Breast epithelium (tissue), 4 donors: ENCODE measurements at places on chromosomes 5 and 9. TPM values are rescaled to one million over a fixed set of nuclear protein-coding genes. Genes with fewer than 3 reads are reported as not detected.
A peak's percentile ranks its signal among the peaks of the same experiment; 100 is the strongest.

The SERF1A gene
- total RNA-seq: 6.3 TPM

DNA sequence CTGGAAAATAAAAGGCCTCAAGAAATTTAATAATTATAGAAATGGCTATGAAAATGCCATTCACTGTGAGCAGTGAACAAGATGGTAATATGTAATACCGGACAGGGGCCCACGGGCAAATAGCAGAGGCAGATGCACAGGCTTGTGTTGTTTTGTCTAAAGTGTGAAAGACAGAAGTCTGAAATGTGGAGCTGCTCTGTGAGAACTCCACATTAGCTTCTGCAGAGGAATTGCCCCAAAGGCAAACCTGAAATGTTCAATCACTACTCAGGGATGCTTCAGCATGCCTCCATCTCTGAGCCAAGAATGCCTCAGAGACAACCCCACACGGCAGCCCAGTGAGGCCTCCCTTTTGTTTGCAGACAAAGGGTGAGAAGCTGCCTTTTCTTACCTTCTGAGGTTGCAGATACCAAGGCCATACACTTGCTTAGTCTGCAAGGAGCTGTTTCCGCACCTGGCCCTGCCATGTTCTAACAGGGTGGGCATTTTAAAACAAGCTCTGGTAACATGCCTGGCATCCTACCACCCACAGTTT lies 124.3 kb upstream of the CXCL14 start:
- no peak overlapping the region for H3K27ac ChIP-seq
- no peak for DNase-seq
- no peaks in the 10 kb centered on the region for H3K36me3 ChIP-seq
- H3K4me1 ChIP-seq: no peaks in the 10 kb centered on the region
- no peaks in the 10 kb centered on the region for H3K27me3 ChIP-seq

GRCh38 chr5:73654171-73654811 lies 28.3 kb downstream of the ARHGEF28 start:
- H3K4me1 ChIP-seq: no peaks in the 10 kb centered on the region
- H3K27me3 ChIP-seq: no peaks in the 10 kb centered on the region
- H3K4me3 ChIP-seq: no peak overlapping the region
- DNase-seq: no peak

- no peak for DNase-seq
- no peaks in the 10 kb centered on the region for H3K27me3 ChIP-seq
- H3K4me1 ChIP-seq: no peaks in the 10 kb centered on the region
- H3K27ac ChIP-seq: peak overlapping the region; percentile 78
- no peak overlapping the region for H3K4me3 ChIP-seq
Observed at GRCh38 chr9:81599837-81600236, 89.5 kb downstream of the TLE1 start.

The CCDC171 gene
- 8.8 TPM for total RNA-seq

The LVRN gene
- 3.3 TPM for total RNA-seq

DNA sequence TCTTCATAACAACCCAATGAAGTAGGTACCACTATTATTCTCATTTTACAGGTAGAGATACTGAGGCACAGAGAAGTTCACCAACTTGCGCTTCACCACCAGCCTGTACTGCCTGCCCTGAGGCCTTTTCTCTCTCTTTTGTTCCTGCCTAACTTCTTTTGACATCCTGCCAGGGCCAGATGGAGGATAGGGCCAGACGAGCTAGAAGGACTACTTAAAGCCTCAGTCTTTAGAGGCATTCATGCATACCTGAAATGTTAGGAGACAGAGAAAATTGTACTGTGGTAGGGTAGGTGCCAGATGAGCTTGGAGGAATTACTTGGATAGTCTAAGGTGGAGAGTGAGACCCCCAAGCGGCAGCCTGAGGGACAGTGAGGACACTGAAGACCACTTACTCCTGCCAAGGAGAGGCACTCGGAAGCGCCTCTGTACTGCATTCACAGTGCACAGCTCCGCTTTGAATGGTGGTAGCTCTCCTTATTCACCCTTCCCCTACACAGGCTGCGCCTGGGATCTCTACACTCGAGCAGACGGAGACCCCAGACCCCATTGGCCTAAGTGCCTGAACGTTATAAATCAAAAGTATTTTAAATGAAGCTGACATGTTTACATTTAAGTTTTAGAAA lies 6.2 kb upstream of the ORM1 start:
- DNase-seq: no peak
- no peaks in the 10 kb centered on the region for H3K4me1 ChIP-seq
- H3K27me3 ChIP-seq: no peaks in the 10 kb centered on the region
- H3K36me3 ChIP-seq: no peaks in the 10 kb centered on the region

The GGTA1 gene
- total RNA-seq: 29.6 TPM

DNA sequence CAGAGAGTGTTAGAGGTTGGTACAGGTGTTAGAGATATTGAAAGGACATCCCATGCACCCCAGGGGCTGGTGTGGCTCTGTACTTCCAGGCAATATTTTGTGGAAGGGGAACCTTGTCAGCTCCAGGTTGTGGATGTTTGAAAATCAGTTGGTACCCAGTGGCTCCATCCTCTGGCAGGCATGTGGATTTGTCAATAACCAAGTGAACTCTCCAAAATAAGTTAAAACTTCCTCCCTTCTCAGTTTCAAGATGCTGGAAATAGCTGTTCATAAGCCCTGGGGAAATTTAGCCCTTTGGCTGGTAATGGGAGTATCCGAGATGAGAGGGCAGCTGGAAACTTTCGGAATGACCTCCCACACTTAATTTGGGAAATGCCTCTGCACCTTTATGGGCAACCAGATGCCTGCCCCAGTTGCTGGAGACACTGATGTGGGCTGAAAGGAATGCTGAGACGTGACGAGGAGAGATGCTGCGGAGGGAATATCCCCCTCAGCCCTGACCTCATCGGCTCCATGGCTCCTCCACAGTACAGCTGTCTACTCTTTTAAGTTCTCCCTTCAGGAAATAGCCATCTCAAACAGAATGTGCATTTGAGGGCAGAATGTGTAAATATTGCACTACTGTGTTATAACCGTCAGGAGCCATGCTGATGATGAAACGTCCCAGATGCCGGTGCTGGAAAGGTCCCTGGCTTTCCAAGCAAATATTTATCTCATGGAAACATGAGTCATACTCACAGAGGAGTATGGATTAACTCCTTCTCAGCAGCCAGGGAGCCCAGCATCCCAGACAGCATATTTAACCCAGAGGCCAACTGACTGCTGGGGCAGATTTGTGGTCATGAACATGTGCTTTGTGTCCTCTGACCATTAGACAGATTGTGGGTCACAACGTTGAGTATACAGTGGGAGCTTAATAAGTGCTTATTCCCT lies 29.5 kb downstream of the TGFBI start:
- H3K27me3 ChIP-seq: no peaks in the 10 kb centered on the region
- H3K36me3 ChIP-seq: no peaks in the 10 kb centered on the region
- H3K4me3 ChIP-seq: no peak overlapping the region
- no peaks in the 10 kb centered on the region for H3K4me1 ChIP-seq
- peak; percentile 43 for DNase-seq

GRCh38 chr9:128127990-128128835 lies 684 bp upstream of the PTGES2 start:
- no peaks in the 10 kb centered on the region for H3K36me3 ChIP-seq
- peaks cover 4% of the 10 kb centered on the region for H3K4me1 ChIP-seq
- peak overlapping the region; percentile 96 for H3K27ac ChIP-seq
- peak overlapping the region; percentile 92 for H3K4me3 ChIP-seq
- DNase-seq: peak; percentile 79

DNA sequence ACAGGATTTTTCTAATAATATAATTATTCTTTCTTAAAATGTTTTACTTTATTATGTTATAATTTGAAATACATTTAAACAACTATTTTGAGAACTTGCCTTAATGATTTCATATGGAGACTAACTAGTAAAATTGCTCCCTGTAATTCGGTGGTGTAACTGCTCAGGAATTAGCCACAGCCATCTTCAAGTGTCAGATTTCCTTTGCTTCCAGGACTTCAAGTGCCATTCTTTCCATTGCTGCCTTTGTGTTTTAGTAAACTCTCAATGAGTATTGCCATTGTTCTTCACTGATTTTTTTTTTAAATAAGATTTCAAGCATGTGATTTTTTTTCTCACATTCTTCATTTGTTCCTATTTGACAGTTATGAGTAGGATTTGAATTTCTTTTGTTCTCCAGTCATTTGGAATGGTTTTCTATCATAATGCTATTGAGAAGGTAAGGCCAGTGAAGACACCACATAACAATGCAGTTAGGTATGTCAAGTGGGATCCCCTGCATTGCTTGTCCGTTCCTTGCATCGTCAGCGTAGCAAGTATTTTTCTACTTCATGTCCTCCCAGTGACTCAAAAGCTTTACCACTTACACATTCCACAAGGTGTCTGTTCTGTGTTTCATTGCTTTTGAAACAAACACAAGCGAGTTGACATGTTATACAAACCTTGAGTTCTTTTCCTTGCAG lies 83.7 kb downstream of the LNPEP start:
- no peak overlapping the region for H3K27ac ChIP-seq
- DNase-seq: no peak

The ADAMTS12 gene
- 4.4 TPM for total RNA-seq

The ECM2 gene
- 92.2 TPM for total RNA-seq

- H3K4me1 ChIP-seq: no peaks in the 10 kb centered on the region
- H3K4me3 ChIP-seq: no peak overlapping the region
- H3K36me3 ChIP-seq: no peaks in the 10 kb centered on the region
Observed at GRCh38 chr9:135878528-135879236, 28.7 kb downstream of the CAMSAP1 start.

The IL9 gene
- total RNA-seq: not detected

GRCh38 chr9:130265431-130266235 lies at the start of gene HMCN2:
Gene HMCN2 (plus strand): TSS chr9:130265760. CDS start chr9:130265879, 119 bp downstream.
- peaks cover 37% of the 10 kb centered on the region for H3K27me3 ChIP-seq
- peaks cover 9% of the 10 kb centered on the region for H3K4me1 ChIP-seq

DNA sequence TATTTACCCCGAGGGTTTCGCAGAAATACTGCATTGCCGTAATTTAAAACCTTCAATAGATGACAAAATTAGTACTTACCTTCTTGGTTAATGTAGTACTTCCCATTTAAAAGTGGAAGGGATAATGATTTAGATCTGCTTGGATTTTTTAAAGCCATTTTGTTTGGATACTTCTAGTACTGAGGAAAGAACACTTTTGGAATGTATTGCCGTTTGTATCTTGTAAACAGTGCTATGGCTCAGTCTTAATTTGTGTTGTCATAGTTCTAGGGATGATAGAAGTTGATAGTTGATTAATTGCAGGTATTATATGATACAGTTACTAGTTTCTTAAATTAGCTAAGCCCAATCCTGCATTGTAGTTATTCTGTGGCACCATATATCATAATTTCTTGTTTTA lies 33.1 kb downstream of the TNPO1 start:
- no peaks in the 10 kb centered on the region for H3K4me1 ChIP-seq
- H3K27ac ChIP-seq: peak overlapping the region; percentile 92
- peak overlapping the region; percentile 88 for H3K4me3 ChIP-seq
- H3K36me3 ChIP-seq: no peaks in the 10 kb centered on the region

DNA sequence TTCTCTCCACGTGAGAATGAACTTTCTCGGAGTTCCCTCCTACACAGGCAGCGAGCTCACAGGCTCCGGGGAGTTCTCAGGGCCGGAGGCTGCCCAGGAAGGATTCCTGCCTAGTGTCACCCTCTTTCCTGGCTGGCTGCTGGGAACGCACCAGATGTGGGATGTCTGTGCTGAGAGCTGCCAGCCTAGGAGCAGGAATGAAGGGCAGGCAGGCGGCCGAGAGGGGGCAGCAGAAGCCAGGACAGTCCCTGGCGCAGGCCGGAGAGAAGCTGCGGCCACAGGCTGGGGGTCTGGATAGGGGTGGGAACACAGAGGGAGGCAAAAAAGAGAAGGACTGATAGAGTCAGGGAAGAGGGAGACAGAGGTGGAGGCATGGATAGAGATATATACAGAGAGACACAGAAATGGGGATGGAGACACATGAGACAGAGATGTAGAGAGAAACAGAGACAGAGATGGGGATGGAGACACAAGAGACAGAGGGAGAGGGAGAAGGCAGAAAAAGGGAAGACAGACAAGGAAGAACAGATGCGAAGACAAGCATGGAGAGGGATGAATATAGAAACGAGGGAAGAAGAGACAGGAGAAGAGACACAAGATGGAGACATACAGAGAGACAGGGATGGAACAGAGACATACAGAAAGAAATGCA lies 25.3 kb upstream of the ENHO start:
- H3K27me3 ChIP-seq: no peaks in the 10 kb centered on the region
- no peaks in the 10 kb centered on the region for H3K4me1 ChIP-seq
- DNase-seq: peak; percentile 56
- no peak overlapping the region for H3K27ac ChIP-seq
- no peak overlapping the region for H3K4me3 ChIP-seq

GRCh38 chr5:134132372-134133187 lies 18.1 kb downstream of the TCF7 start:
- H3K36me3 ChIP-seq: no peaks in the 10 kb centered on the region
- DNase-seq: no peak
- no peaks in the 10 kb centered on the region for H3K27me3 ChIP-seq
- H3K4me1 ChIP-seq: peaks cover 5% of the 10 kb centered on the region
- H3K4me3 ChIP-seq: no peak overlapping the region
- peak overlapping the region; percentile 71 for H3K27ac ChIP-seq

The NUTM2F gene
- not detected for total RNA-seq

GRCh38 chr9:113373256-113373655 lies 3.5 kb downstream of the HDHD3 start:
- DNase-seq: no peak
- H3K36me3 ChIP-seq: peaks cover 7% of the 10 kb centered on the region
- H3K4me1 ChIP-seq: peaks cover 3% of the 10 kb centered on the region

The SPATA9 gene
- 0.33 TPM for total RNA-seq

DNA sequence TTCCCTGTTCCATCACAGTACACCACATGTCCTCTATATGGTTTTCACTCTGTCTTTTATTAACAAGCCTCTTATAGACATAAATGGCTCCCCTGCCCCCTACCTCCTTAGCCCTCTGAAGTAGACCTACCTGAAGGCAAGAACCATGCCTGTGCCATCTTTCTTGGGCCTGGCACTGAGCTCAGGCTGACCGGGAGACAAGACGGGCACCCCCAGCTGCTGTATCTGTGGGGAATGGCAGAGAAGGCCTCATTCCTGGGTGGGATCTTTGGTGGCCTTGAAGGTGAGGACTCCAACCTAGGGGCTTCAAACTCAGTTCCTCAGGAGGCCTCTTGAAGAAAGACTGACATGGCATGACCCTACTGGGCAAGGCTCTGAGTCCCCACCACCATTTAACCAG lies 109.9 kb downstream of the GABBR2 start:
- no peaks in the 10 kb centered on the region for H3K4me1 ChIP-seq
- no peaks in the 10 kb centered on the region for H3K36me3 ChIP-seq
- DNase-seq: no peak
- no peak overlapping the region for H3K4me3 ChIP-seq
- no peak overlapping the region for H3K27ac ChIP-seq
- H3K27me3 ChIP-seq: peaks cover 4% of the 10 kb centered on the region

DNA sequence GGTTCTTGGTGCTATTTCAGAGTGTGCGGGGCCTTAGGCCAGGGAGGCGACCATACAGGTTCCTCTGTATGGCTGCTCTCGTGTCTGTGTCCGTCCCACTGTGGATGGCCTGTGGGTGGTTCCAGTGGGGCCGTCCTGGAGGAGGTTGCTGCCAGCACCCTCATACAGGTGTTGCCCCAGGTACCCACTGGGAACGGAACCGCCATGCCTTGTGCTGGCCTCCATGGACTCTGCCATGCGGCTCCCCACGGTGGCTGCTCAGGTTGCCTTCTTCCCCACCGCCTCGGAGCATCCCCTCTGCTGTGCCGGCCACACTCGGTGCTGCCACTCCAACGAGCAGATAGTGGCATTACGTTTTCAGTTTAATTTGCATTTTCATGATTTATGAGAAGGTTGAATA lies 129.3 kb upstream of the CACNA1B start:
- peaks cover 8% of the 10 kb centered on the region for H3K36me3 ChIP-seq
- no peak overlapping the region for H3K27ac ChIP-seq
- H3K4me3 ChIP-seq: no peak overlapping the region
- no peaks in the 10 kb centered on the region for H3K4me1 ChIP-seq
- no peak for DNase-seq
- H3K27me3 ChIP-seq: no peaks in the 10 kb centered on the region

The LCN15 gene
- total RNA-seq: not detected
